Stimulated activated CD4-positive, alpha-beta T cell treated with anti-CD3 and anti-CD28 coated beads, Interleukin-2, amount 100 ng/mL, for 48 hours (primary cell): ENCODE measurements at places on chromosomes 12 and 14.
A peak's percentile ranks its signal among the peaks of the same experiment; 100 is the strongest.

- DNase-seq: no peak
Observed at GRCh38 chr14:40058901-40059897, 627.0 kb upstream of the FBXO33 start.

DNA sequence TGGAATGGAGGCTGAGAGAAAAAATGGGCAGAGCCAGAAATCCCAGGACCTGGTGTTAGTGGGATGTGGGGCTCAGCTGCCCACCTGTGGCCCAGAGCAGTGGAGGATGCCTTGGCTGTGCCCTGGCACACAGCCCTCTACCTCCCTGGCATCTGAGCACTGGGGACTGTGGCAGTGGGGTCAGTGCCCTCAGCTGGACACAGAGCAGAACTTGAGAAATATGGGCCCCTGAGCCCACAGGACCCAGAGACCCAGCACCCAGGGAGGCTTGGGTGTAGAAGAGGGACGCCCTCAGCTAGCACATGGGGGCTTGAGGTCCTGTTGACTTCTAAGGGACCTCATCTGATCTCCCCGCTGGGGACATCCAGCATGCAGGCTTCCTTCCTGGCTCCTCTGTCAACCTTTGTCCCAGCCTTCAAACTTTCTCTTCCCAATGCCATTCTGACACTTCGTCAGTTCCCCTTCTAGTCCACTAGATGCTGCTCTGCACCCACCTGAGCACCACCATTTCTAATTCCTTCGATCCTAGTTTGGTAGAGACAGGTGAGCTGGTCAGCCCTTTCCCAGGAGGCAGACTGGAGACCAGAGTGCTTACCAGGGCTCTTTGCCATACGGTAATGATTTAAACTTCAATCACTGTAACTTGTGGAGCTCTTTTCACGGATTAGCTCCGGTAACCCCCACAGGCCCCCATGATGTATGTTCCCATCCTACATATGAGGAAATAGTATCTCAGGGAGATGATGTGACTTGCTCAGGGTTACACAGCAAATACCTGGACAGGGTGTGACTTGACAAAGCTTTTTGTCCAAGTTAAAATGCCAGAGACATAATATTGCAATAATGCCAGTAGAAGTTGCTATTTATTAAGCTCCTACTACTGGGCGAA lies 143.7 kb downstream of the ASCL4 start:
- no peak for DNase-seq

- DNase-seq: no peak
Observed at GRCh38 chr12:24200010-24200409, 250.5 kb upstream of the SOX5 start.

DNA sequence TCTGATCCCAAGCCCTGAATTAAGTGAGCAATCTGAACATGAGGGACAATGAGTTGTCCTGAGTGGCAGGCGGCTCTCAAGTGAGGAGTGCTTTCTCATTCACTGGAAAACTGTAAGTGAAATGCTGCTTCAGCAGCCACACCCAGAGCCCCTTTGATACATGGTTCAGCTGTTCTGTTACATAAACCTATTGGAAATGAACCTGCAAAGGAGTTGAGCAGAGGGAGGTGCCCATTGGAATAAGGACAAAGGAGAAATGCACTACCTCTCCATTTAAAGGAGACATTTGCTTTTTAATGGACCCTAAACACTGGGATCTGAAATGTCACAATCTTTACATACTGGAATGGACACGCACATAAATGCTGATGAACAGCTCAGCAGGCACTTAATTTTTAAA lies 169.9 kb downstream of the CACNA1C start:
- DNase-seq: no peak

GRCh38 chr14:67426983-67427606 lies 15.1 kb upstream of the PLEK2 start:
- peak; percentile 63 for DNase-seq

DNA sequence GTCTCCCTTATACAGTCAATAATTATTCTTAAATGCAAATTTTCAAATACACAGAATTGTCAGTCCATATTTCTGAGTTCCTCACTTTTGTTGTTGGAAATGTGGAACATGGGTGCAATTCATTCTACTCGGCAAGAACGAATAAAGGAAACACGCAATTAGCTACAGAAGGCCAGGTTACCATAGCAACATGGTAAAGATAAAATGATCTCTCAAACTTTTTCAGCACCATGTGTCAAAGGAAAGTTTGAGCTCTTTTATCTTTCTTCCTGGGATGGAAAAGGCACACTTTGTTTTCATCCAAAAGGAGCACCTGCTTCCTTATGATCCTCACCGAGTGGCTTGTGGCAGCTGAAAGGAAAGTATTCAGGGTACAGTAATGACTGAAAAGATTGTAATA lies 595.0 kb downstream of the RPS29 start:
- no peak for DNase-seq

GRCh38 chr14:99425272-99425681 lies 55.4 kb downstream of the SETD3 start:
- no peak for DNase-seq

GRCh38 chr14:70898111-70898745 lies 9.0 kb upstream of the PCNX1 start:
- no peak for DNase-seq

GRCh38 chr14:30874999-30875787 lies 834 bp downstream of the COCH start:
- DNase-seq: no peak

- DNase-seq: no peak
Observed at GRCh38 chr12:39048395-39048794, 143.0 kb upstream of the CPNE8 start.

GRCh38 chr14:72013721-72014345 lies 81.6 kb downstream of the RGS6 start:
- DNase-seq: no peak

GRCh38 chr14:51462706-51463105 lies 189.0 kb upstream of the FRMD6 start:
- no peak for DNase-seq

DNA sequence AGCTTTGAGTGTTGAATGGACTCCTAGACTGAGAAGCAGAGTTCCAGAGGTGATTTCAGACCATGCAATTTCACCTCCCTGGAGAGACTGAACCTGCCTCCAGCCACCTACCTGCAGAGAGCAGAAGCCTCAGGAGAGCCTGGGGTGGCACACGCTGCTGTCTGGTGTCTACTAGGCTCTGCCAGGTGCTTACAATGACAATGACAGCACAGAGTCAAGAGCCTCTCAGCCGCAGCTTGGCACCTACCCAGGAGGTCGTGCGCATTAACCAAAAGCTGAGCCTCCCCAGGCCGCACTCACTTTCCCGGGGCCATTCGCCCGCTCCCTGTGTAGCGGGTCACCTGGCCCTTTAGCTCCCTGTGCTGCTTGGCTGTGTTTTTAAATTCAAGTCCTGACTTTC lies 63.2 kb downstream of the TESC start:
- DNase-seq: no peak

GRCh38 chr12:132363661-132364347 lies 34.4 kb upstream of the GALNT9 start:
- DNase-seq: no peak

GRCh38 chr12:127970491-127970890 lies 296.5 kb upstream of the TMEM132C start:
- no peak for DNase-seq

- DNase-seq: no peak
Observed at GRCh38 chr12:28893856-28894255, 255.2 kb upstream of the FAR2 start.

DNA sequence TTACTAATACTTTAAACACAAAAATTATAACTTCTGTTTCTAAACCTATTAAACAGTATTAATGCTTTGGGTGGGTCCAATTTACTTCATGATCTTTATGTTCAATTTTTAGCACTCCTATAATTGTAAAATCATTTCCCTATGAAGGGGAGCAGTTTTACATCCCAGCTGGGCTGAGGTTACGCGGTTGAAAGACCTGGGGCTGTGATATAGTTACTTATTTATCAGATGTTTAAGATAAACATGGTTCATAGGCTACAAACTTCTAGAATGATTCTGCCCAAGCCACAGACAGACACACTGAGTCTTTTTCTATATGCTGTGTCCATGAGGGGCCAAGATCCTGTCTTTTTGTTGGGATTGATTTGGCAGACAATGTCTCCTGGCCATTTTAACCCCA lies 44.4 kb downstream of the DYRK2 start:
- no peak for DNase-seq

DNA sequence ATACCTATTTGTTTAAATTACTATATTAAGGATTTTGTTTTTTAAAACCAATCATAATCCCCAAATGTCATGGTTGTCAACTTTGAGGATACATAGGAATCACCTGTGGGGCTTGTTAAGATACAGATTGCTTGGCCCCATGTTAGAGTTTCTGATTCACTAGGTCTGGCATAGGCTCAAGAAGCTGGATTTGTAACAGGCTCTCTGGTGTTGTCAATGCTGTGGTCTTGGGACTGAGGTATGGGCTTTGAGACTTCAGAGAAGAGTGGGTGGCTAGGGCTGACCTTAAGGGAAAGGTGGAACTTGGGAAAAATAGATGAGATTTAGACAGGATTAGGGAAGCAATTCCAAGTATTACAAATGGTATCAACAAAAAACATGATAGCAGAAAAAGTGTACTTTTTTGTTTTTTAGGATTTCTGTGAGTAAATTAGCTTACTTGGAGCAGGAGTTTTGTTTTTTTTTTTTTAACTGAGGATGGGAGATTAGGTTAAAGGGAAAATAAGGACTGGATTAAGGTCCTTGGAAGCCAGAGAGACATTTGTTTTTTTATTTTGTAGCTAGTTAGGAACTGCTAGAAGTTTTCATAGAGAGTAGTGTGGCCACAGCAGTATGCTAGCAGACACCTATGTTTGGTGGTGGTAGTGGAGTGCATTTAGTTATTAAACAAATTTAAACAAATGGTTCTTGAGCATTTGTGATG lies 88.6 kb downstream of the RAD51B start:
- DNase-seq: no peak

DNA sequence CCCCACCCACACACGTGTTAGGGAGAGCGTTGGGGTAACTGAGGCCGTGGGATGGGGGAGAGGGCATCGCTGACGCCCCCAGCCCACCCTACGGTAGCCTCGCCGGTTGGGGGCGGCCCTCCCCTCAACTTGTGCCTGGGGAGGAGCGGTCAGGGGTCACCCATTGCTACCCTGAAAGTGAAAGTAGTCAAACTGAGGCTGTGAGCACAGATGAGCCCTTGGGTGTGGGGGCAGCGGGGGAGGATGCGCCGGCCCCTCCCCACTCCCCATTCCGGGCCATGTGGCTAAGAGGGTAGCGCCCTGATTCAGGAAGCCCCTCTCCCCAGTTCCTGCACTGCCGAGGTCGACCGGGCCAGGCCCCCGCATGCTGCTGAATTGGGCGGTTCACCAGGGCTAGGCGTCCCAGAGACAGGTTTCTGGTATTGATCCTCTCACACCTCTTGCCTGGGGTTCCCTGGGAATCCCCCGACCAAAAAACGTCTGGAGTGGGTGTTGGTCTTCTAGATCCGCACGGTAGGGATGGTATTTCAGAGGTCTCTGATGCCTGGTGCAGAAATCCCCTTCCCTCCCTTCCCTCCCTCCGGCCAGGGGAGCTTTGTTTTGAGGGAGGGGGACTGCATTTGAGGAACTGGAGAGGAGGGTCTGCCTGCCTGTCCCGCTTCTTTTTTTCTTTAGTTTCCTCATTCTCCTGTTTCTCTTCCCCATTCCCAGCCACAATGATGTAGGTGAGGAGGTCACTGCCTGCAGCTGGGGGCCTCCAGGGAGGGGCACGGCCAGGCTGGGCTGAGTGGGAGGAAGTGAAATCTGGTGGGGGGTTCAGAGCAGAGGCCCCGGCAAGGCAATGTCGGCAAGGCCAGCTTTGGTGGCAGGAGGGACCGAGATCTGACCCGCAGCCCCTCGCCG lies 1.0 kb downstream of the SH2B3 start:
- DNase-seq: no peak

DNA sequence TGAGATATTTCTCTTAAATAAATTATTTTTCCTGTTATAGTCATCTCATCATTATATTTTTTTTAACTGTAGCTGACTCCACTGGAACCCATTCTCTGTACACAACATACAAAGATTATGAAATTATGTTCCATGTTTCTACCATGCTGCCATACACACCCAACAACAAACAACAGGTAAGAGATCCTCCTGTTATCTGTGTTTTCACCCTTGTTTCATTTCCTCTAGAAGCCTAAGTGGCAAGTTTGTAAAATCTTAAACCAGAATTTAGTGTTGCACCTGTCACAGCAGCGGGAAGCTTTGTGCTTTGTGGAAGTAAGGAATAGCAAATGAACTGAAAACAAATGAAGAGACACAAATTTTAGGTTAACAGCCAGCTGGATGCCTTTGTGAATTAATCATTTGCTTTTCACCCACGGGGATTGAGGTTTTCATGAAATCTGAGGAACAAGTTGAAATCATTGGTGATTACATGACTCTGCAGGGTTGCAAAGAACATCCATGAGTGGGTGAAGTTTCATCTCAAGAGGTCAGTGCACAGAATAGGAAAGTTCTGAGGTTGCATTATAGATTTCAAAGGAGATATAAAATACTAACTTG lies 273.9 kb upstream of the RGS6 start:
- no peak for DNase-seq

DNA sequence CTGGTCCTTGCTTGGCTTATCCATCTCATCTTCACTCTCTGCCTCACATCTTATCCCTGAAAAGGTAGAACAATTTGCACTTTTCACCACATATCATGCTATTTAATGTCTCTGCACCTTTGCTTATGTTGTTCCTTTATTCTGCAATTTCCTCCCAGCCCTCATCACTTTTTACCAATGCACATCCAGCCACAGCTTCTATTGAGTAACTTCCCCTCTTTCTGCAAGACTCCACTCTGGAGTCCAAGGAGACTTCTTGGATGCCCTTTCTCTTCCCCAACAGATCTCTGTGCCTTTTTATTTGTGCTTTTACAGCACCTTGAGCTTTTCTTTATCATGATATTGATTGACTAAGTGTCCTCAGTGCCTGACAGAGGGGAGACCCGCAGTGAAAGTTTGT lies 797.1 kb downstream of the VRK1 start:
- no peak for DNase-seq

DNA sequence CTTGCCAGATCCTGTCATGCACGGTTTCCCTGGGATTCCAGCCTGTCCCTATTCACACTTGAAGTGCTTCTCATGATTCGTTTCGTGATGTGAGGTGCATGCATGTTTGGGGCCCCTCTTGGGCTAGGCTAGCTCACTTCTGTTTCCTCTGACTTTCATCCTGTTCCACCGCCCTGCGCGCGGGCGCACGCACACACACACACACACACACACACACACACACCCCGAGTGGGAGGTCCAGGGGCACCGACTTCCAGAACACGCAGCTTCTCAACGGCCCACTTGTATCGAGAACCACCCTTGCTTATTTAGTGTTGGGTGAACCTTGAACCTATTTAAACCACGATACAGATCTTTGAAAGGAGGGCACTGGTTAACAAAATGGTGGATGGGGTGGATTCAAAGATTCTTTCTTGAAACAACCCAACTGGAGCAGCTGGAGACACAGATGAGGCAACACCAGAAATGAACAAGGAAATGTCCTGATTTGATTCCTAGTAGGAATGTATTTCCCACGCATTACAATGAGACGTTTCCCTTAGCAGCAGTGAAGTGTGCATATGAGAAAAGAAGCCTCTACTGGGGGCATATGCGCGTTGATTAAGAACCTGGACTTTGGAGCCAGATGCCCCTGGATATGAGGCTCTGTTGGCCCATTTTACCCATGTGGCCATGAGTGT lies 16.3 kb downstream of the ELK3 start:
- DNase-seq: peak; percentile 54
